ENCODE measurements at places on chromosomes 11 and 22.

GRCh38 chr11:76591416-76591815 lies 79.1 kb downstream of the LRRC32 start:
- DNase-seq = no peak

DNA sequence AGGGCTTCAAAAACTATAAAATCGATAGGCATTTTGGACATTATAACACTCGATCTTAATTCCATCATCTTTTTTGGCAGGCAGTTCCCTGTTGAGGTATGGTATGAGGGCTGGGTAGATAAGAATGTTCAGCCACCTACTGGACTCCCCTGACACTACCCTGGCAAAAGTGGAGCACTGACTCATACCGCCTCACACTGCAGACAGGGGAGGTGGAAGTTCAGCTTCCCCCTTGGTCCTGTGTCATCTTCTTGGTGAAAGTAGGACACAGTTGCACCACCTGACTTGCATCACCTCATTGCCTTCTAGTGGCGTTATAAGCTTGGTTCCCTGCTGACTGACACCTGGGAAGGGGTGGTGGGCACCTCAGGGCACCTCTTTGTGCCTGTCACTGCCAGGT lies 30.4 kb downstream of the PAAF1 start:
- DNase-seq = peak; percentile 74

- DNase-seq = no peak
Measured at GRCh38 chr11:123227763-123228495, 32.9 kb upstream of the CLMP start.

- peak; percentile 8 for DNase-seq
Measured at GRCh38 chr11:34270711-34271110, 87.1 kb downstream of the ABTB2 start.

- DNase-seq = no peak
Measured at GRCh38 chr22:34834059-34834458, 231.9 kb upstream of the ISX start.

GRCh38 chr22:49833340-49834007 lies 5.8 kb upstream of the BRD1 start:
- DNase-seq = no peak

Data from erythroblast (primary cell).